Suppressor macrophage (primary cell): ENCODE measurements at places on chromosomes 5 and 9.
A peak's percentile ranks its signal among the peaks of the same experiment; 100 is the strongest.

GRCh38 chr5:158492841-158493242, 606.9 kb downstream of the EBF1 start:
- no peak for DNase-seq

DNA sequence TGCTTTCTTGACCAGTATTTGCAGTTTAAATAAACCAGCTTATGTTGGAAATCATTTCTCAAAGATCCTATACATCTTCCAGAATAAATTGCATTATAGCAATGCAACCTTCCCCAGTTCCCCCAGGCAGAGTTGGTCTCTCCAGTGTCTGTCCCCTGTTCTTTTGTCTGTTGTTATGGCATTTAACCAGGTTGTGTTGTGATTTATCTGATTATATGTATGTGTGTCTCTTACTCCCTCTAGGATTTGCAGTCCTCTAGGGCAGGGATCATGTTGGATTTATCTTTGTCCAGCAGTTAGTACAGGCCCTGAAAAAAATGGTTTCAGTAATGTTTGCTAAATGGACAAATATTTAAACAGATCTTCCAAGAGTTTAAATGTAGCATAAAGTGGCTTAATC, 17.3 kb downstream of the GARNL3 start:
- no peak for DNase-seq

DNA sequence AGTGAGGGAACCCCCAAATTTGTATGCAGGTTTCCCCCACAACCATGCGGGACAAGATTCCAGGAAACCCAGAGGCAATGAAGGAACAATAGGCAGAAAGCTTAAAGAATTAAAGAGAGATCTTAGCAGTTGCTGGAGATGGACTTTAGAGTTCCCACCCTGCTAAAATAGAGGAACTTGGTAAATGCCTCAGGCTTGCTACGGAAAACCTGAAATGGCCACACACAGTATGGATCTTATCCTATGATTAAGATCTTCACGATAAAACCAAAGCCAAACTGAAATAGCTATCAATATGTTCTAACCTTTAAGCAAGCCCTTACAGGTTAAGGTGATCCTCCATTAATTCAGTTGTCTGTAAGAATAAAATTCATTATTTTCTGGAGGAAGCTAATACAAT, 148.3 kb downstream of the RANBP17 start:
- peak; percentile 21 for DNase-seq

GRCh38 chr9:117697046-117697445, 7.2 kb upstream of the TLR4 start:
- no peak for DNase-seq

- DNase-seq = no peak
Observed at GRCh38 chr5:73278693-73279092, 105.7 kb downstream of the TMEM174 start.
